ENCODE measurements at places on chromosomes 16 and 17.

DNA sequence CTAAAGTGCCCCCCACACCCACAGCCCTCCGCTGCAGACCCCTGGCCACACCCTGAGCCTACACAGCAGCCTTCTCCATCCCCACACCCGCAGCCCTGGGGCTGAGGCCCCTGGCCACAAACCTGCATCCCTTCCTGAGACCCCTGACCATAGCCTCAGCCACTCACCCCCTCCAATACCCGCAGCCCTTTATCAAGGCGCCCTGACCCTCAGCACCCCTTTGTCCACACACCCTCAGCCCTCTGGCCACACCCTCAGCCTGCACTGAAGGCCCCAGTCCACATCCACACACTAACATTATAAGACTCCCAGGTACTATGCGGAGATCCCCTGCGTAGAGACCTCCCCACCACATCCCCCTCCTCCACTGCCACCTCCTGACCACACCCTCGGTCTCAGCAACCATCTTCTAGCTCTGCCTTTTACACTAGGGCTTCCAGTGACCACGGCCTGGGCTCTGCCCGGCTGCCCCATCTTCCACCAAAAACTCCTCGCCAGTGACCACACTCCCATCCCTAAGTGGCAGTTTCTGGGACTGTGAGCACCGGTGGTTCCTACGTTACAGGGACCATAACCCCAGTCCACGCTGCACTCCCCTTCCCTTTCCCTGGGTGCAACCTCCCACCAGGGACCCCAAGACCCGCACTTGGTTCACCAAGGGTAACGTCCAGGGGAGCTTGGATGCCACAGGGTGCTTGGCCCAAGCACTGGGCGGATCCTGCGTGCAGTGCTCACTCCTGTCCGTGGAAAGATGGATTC, 818 bp downstream of the TPPP3 start:
- no peak for DNase-seq

DNA sequence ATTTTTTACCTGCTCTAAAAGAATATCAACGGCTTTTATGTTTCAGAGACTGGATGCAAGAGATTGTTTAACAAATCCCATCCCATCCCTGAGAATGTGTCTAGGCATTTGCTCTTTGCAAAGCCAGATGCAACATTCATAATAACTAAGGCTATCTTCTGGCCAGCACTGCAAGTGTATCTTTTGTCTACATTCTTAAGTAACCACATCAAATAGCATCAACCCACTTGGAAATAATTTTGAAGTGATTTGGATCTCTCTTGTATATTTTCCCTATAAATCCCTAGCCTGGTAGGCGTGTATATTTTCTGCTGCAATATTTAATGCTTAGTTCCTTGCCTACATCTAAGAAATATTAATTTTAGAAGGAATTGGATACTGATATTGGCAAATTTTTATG, 64.3 kb downstream of the PIGL start:
- DNase-seq, result no peak

DNA sequence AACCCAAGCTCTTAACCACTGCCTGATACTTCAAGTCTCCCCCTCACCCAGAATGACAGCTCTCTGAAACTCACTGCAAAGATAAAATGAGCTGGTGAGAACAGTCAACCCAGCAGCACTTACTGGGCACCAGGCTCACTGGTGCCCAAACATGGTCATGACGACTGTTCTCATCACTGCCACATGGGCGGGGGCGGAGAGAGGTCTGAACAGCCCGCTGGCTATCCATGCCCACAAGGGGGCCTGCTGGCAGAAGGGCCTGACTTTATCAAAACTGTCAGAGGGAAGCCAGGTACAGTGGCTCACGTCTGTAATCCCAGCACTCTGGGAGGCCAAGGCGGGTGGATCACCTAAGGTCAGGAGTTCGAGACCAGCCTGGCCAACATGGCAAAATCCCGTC, 4.0 kb downstream of the MYBBP1A start:
- no peak for DNase-seq

DNA sequence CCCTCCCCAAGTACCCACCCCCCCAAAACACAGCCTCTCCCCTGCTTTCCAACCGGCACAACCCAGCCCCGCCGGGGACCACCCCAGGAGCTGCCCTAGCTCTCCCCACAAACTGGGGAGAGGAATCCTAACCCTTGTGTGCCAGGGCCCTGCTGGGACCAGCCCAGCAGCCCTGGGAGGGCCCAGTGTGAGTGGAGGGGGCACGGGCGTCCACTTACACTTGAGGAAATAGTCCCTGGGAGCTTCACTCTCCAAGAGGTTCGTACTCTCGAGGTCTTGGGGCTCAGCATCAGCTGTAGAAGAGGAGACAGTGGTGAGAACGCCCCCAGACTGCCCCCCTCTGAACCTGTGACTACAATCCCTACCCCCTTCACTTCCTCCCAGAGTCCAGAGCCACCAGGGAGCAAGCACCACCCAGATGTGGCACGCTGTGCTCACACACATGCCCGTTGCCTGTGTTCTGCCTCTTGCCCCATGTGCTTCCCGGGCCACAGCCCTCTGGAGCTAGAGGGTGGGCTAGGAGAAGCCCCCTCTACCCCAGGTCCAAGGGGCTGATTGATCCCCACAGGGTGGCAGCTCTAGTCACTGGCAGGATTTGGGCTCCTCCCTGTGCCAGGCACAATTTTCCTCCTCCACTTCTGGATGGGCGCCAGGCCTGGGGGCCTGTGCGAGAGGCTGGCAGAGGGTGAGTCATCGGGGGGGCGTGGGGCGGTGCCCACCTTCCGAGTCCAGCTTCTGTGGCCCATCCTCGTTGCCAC, 3.0 kb downstream of the TRIM47 start:
- no peak for DNase-seq

DNA sequence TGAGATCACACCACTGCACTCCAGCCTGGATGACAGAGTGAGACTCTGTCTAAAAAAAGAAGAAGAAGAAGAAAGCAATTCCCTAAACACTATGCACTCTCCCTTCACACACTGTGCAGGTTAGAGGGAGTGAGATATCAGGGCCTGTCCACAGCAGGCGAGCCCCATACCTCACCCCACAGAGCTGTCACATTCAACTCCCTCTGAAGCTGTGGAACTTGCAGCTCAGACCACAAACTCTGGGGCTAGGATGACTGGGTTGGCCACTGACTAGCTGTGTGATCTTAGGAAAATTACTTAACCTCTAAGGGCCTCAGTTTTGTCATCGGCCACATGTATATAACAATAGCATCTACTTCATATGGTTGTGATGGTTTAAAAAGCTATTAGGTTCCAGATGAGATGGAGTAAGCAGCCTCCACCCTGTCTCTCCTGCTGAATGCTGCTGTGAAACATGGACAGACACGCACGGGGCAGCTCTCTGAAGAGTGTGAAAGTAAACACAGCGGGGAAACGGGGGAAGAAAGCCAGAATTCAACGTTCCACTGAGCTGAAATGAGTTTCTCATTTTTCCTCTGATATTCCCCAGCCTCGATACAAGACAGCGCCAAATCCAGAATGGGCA, 13.6 kb upstream of the PYY start:
- DNase-seq, result no peak

- DNase-seq, result no peak
Measured at GRCh38 chr17:56594320-56595107, 1.0 kb downstream of the NOG start.

All from stimulated activated CD8-positive, alpha-beta memory T cell treated with anti-CD3 and anti-CD28 coated beads, Interleukin-4, amount 100 ng/mL, for 1 hour (primary cell).